ENCODE measurements at places on chromosomes 12 and 14.
A peak's percentile ranks its signal among the peaks of the same experiment; 100 is the strongest.

DNA sequence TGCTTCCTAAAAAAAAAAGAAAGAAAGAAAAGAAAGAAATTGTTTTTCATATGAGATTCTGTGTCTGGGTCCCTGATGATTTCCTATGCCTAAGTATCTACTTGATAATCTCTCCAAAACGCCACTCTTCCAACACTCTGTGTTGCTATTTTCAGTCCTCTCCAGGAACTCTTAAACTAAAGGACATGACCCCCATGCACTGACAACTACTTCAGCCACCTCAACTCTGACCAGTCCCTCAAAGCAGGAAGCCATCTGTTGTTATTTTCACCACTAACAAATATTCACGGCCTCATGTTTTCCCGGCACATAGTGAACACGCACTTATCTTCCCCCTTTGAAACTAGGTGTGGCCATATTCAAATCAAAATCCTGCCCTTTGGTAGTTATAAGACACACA, 259.3 kb downstream of the PPFIA2 start:
- DNase-seq, result no peak

DNA sequence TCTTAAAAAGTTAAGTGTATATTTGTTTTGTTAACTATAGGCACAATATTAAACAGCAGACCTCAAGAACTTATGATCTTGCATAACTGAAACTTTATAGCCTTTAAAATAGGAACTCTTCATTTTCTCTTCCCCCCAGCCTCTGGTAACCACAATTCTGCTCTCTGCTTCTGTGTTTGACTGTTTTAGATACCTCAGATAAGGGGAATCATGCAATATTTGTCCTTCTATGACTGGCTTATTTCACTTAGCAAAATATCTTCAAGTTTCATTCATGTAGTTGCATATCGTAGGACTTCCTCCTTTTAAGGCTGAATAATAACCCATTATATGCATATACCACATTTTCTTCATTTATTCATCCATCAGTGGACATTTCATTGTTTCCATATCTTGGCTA, 131.3 kb downstream of the PTPRO start:
- DNase-seq, result no peak

DNA sequence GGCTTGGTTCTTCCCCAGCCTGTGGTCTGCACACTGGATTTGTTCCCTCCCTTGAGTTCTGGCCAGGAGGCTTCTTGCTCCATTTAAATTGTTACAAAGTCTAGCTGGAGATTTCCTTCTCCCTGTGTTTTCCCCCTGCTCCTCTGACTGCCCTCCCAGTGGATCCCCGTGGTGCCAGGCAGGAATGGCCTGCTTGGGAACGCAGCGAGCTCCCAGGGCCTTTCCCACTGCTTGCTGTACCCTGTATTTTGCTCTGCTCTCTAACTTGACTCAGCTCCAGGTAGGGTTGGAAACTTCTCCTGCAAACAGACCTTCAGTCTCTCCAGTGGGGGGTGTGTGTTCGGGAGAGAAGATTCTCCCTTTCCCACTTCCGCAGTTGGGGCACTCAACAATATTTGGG, 349.2 kb upstream of the FBXO33 start:
- no peak for DNase-seq

DNA sequence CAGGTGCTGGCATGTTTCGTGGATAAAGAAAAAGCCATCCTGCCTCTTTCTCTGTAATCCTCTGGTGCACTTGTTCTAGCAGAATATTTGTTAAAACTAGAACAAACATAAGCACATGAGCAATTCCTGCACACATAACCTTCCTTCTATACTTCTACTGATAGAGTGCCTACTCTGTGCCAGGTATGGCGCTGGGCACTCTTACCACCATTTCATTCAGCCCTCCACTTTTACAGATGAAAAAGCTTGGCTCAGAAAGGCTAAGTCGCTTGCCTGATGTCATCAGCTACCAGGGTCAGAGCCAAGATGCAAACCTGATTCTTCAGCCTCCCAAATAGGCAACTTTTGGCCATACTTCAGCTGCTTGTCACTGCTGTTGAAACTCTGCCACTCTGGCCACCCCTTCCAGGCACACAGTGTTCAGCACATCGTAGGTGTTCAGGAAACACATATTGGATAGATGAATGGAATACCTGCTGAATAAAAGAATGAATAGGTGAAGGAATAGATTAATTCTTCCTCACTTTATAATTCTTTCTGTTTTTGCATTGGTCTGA, 10.0 kb upstream of the C14orf132 start:
- no peak for DNase-seq

DNA sequence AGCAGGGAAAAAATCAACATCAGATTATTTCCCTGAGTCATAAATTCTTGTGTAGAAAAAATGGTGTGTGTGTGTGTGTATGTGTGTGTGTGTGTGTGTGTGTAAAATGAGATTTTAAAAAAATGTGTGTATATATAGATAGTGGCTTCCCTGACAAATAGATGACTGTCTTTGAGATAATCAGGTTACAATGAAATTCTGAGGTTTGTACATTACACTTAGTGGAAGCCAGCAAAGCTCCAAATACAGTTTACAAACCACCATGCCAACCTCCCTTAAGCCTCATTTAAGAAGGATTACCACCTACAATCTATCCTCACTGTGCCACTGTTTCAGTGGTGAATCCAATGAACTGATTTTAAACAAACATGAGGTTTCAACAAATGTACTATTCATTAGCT, 93.8 kb downstream of the MED13L start:
- no peak for DNase-seq

DNA sequence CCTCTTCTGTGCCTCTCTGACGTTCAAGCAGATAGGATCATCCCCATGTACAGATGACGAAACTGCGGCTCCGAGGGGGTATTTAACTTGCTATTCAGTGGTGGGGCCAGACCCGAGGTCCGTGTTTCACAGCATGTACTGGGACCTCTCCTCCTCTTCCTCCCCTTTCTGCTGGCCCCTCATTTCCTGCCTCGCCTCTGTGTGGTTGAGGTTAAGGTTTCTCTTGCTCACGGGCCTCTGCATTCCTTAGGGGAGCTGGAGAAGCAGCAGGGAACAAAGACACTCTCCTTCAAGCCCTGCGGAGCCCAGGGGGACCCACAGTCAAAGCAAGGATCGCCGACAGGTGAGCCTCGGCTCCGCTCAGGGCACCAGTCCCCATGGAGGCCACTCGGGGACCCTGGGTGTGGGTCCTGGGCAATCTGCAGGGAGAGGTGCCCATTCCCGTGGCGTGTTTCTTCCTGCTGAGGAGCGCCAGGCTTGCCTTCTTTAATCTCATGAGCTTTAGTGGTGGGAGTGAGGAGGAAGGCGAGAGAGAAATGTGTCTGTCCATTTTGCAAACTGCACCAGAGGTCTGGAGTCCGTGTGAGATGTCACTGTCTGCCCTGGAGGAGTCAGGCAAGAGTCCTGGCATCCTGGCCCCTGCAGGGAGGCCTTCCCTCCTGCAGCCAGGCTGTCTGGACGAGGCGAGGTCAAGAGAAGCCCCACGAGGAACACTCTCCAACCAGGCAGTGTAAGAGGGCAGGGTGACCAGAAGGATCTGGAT, 45.0 kb downstream of the SLC6A12 start:
- no peak for DNase-seq

DNA sequence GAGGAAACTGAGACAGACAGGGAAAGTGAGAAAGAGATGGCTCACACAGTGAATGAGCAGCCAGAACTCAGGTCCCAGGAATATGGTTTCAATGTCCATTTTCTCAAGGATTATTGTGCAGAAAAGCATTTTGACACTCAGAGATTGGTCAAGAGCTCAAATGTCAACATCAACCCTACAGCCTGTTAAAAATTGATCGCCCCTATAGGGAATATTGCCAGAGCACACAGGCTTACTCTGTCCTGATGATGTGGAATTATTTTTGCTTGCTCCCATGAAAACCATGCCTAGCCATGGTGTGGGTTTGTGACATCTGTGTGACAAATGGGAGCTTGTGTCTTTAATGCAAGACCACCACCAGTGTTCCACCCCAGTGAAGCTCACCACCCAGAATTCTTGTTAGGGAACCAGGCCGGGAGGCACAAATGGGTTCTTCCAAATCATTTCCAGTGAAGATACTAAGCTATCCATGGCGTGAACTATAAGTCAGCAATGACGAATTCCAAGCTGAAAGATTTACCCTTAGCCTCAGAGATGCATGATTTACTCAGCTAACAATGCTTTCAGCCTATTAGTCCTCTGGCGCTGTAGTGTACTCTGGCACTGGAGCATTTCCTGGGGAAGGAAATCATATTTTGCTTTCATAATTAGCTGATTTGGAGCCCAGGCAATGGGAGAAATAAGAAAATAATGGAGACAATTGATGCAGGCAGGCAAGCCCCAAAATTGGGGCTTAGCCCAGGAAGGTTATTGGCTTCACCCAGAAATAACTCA, 1188.2 kb upstream of the TMEM132C start:
- no peak for DNase-seq

- no peak for DNase-seq
Measured at GRCh38 chr14:41973178-41973577, 366.5 kb downstream of the LRFN5 start.

GRCh38 chr12:64660237-64661018, 50.1 kb downstream of the RASSF3 start:
- no peak for DNase-seq

GRCh38 chr12:9868311-9868801, 798 bp downstream of the CLEC2B start:
- DNase-seq, result no peak

- no peak for DNase-seq
Measured at GRCh38 chr14:81388336-81388735, 11.8 kb downstream of the STON2 start.

- peak; percentile 47 for DNase-seq
Measured at GRCh38 chr12:89349814-89350213, 2.5 kb downstream of the DUSP6 start.

DNA sequence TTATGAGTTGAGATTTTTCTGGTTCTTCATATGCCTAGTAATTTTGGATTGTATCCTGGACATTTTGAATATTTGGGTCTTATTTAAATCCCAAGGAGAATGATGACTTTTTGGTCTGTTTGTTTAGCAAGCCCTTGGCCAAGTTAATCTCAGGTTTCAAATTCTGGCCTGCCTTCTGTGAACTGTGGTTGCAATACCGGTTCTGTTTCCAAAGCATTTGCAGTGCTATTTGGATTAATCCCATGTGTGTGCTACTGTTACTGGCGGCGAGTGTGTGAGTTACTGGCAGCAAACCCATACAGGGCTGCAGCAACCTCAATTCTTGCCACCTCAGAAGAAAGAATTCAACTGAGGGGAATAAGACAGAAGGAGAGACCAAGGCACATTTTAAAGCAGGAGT, 51.1 kb downstream of the TMEM260 start:
- DNase-seq, result no peak

DNA sequence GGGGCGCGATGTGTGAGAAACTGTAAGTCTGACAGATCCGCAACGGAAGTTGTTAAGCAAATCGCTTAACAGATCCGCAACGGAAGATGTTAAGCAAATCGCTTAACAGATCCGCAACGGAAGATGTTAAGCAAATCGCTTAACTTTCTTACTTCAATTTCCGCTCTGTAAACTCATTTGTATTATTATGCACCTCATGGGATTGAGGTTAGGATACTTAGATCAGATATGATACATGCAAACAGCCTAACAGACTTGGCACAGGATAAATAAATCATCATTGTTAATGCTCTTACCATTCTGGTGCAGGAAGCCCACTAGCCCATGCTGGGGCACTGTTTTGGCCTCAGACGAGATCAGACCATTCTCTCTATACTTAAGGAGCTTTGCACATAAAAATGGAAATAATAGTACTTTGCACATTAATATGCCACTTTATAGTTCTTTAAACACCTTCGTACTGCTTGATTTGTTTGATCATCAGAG, 399 bp downstream of the NCAPD2 start:
- DNase-seq, result no peak

- DNase-seq, result no peak
Measured at GRCh38 chr14:33709283-33709682, 241.6 kb downstream of the EGLN3 start.

GRCh38 chr14:77406718-77407117, 16.6 kb downstream of the NOXRED1 start:
- DNase-seq, result no peak

DNA sequence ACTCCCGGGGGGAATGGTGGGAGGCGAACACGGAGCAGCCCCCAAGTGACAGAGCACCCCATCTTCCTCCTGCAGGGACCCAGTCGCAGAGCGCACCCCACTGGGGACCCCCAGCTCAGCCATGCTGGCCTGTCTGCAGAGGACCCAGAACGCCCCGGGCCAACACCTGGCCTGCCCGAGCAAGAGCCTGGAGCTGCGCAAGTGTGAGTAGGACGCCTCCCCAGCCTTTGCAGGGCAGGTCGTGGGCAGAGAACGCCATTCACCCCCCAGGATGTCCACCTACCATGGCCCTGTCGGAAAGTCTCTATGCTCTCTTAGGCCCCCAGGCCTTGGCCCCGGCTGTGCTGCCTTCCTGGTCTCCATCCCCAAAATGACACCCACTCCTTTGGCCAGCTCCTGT, 30.4 kb downstream of the FAM222A start:
- DNase-seq, result no peak

DNA sequence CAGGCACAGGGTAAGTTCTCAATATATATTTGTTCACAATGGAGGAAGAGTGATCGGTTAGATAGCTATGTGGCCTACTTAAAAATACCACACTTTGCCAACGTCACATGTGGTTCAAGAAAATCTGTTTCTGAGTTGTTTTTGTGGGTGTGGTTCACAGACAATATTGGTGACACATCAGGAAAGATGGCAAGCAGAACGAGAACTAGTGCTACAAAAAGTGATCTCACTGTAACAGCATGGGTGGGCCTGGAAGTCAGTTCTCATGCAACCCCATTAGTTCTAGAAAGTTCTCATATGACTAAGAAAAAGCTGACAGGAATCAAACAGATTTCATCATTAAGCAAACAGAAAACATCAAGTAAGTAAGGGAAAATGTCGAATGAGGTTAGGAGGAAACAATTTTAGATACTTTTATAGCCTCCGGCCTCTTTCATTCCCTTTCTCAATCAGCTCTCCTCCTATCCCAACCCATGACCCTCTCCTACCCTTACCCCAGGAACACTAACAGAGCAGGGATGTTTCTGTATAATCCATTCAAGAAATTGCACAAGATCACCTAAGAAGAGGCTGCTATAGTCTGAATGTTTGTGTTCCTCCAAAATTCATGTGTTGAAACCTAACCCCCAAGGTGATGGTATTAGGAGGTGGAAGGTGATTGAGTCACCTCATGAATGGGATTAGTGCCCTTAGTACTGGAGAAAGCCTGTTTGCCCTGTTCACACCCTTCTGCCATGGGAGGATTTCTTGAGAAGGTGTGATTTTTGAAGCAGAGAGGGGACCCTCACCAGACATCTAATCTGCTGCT, 15.5 kb upstream of the NTN4 start:
- no peak for DNase-seq
